ENCODE measurements at places on chromosomes 12 and 14.

DNA sequence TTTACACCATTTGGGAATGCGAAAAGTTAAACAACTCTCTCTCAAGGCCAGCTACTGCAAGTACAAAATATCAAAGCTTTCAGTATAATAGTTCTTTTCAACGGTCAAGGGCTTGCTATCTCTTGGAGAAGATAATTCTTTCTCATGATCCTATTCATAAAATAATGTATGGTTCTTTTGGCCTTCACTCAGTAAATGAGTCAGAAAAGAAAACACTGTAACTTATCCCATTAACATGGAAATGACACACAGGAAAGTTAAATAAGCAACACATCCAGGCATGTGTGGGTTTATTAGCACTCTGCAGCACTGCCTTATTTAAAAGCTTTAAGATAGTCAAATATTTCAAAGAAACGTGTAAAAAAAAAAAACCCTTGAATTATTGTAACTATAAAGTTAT, 36.9 kb downstream of the ZFC3H1 start:
- no peak for DNase-seq

DNA sequence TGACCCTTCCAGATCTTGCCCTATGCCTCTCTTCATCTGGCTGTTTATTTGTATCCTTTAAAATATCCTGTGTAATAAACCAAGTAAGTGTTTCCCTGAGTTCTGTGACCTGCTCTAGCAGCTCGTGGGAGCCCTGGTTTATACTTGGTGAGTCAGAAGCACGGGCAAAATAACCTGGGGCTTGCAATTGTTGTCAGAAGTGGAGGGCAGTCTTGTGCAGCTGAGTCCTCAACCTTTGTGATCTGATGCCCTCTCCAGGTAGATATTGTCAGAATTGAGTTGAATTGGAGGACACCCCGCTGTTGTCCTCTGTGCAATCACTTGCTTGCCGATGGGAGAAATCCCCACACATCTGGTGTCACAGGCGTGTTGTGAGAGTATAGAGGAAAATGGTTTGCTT, 62.5 kb upstream of the PRICKLE1 start:
- DNase-seq: no peak

DNA sequence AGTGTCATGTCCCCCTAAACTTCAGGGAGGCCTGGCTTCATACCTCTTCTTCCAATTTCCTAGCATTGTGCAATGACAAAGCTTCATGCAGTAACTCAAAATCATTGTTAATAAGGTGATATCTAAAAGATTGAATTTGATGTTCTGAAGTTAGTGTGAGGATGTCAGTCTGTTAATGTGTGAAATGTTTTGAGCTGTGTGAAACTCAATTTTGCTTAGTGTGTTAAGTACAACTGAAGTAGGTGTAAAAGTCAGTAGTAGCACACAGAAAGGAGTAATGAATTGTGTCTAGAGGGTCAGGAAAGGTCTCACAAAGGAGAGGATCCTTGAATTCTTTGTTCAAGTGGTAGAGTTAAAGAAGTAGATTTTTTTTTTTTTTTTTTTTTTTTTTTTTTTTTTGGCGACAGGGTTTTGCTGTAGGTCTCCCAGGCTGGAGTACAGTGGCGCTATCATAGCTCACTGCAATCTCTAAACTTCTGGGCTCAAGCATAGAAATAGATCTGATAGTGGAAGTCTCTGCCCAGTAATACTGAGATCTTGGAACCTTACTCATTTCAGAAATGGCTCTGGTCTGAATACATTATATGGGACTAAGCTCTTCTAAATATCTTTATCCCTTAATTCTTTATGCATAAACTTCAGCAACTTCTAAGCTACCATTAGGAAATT, 63.9 kb downstream of the FUT8 start:
- no peak for DNase-seq

- DNase-seq: no peak
Measured at GRCh38 chr14:33062476-33062875, 123.8 kb downstream of the NPAS3 start.

- no peak for DNase-seq
Measured at GRCh38 chr14:61499991-61500390, 178.6 kb downstream of the PRKCH start.

DNA sequence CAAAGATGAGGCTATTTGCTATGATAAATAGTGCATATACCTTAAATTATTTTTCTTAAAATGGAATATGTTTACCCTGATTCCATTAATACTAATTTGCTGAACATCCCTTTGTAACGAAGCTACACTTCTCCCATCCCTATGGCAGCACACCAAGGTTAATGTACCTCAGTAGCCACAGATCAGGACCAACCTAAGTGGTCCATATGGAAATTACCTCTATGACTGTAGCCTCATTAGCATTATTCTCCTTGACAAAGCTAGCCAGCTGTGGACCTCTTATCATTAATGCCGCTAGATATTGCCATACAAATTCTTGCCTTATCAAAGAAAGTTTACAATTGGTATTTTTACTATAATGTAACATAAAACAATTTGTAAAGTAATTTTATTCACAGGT, 76.9 kb upstream of the GARIN2 start:
- DNase-seq: no peak

GRCh38 chr12:32312049-32312670, 87.2 kb upstream of the FGD4 start:
- DNase-seq: peak; percentile 41

DNA sequence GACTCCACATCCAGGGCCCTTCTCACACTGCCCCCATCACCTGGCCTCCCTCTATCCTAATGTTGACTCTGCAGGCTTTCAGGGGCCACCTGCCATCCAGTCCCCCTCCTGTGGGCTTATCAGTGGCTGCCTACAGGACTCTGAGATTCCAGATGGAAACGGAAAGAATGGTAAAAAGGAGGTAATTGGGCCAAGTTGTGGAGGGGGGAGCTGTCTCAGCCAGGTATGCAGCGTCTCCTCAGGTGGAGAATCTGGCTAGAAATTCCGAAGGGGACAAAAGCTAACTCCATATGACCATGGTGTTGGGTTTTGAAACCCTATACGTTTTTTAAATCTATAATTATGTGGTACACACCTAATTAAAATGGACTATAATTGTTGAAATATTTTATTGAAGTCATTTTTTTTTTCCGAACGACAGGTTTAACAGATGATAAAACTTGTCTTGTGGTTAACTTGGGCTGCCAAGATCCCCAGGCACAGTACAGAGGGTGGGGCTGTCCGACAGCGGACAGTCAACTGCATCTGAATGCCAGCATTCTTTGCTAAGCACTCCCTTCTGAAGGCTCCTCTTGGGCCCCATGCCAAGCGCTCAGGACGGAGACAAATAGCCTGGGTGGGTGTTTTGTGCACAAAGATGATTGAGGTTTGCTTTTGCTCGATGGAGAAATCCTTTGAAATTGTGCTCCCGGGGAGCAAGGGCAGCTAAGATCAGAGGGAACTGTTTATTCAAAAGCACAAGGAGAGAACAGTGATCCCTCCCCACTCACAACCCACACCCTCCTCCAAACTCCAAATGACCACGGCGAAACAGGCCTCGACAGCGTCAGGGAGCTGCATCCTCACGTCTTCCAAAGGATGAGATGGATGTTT, 365.6 kb downstream of the BCL11B start:
- no peak for DNase-seq

DNA sequence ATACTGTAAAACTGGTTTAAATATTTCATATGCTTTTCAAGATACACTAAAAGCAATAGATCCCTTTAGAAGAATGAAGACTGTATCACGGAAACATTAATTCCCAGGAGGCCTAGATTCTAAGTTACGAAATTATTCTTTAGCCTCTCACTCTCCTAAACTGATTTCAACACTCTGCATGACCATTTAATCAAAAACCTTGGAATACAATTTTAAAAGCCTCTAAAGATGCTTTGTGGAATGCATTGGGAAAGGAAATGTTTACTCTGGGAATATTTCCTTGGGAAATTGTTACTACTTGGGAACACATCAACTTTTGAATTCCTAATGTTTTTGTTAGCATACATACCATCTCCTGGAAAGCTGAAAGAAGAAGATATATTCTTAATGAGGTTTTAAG, 255.7 kb upstream of the FAR2 start:
- DNase-seq: no peak

DNA sequence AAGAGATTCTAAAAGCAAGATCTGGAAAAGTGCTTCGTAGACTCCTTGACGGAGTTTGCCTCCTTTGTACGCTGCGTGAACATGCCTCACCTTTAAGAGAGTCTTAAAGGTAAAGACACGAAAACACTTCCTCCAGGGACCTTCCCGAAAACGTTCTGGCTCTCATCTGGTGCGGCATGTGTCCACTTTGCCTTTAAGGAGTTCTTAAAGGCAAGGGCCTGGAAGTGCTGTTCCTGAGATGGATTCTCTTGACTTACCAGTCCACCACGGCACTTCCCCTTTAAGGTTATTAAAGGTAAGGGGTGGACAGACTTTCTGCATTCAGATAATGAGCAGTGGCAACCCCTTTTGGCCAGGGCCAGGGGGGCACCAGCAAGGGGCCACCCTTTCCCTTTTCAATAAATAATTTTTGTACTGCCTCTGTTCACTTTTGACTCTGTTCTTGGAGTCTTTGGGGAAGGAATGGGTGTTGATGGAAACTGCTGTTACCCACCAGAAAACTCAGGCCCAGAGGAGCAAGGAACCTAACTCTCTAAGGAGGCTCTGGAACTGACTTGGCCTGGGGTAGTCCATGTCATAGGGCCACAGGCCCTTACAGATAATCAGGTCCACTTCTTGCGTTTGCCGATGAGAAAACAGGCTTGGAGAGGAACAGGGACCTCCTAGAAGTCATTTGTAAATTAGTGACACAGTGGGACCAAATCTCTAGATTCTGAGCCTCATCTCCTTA, 4.4 kb downstream of the REM2 start:
- DNase-seq: no peak

- DNase-seq: no peak
Measured at GRCh38 chr12:57488402-57489156, 711 bp downstream of the MARS1 start.

GRCh38 chr12:58893495-58893894, 26.8 kb downstream of the LRIG3 start:
- DNase-seq: peak; percentile 56

DNA sequence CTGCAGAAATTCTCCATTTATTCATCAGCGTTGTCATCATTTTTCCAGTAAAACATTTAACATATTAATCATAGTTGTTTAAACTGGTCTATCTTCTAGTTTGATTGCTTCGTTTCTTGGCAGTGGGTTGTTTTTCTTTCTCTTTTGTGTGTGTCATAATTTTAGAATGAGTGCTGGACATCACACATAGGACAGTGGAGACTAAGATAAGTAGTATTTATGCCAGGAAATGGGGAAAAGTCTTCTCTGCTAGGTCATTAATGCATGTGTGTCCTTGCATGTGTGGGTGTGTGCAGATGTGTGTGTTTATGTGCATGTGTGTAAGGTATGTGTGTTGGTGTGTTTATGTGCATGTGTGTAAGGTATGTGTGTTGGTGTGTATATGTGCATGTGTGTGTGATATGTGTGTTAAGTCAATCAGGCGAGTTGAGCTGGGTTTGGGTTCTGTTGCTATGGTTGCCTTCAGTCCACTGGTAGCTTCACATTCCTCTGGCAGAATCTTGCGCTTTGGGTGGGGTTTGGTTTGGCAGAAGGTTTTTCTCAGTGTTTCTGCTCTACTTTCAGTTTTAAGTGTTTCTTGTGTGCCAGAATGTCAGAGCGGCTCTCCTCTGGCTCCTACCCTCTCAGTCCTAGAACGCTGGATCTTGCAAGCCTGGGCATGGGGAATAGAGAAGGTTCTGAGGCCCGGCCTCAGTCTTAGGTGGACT, 7.8 kb upstream of the ADGRD1 start:
- DNase-seq: no peak

GRCh38 chr14:100586403-100587085, 673 bp downstream of the BEGAIN start:
- peak; percentile 16 for DNase-seq

DNA sequence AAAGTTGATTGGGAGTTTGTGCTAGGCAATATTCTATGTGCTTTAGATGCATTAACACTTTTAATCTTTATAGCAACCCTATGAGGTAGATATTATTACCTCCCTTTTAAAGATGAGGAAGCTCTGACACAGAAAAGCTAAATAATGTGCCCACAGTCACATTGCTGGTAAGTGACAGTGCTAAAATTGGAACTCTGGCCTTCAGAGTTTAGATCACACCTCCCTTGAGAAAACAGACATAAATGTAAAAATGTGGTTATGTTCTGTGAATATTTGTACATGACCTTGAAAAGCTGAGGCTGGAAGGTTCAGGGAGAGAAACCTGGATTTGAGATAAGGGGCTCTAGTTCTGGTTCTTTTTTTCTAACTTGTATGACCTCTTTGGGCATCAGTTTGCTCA, 1.9 kb downstream of the ABHD4 start:
- DNase-seq: no peak

- DNase-seq: no peak
Measured at GRCh38 chr12:91630596-91631293, 448.1 kb upstream of the DCN start.

DNA sequence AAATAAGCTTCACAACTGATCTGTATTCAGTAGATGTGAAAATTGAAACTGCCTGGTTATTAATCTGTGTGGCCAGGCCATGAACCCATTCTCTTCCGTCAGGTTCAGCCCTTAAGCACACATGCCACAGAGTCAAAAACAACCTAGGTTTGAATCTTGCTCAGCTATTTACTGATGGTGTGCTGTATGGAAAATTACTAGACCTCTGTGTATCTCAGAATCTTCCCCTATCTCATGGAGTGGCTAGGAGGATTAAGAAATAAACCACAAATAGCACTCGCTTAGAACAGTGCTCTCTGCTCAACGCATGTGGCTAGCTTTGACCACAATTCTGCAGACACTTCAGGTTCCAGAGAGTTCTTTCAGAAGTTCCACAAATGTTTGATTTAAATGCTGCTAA, 240.7 kb upstream of the PLEKHG7 start:
- DNase-seq: no peak

GRCh38 chr14:35631071-35631805, 97.3 kb downstream of the INSM2 start:
- no peak for DNase-seq

- DNase-seq: no peak
Measured at GRCh38 chr14:74593241-74593953, 18.6 kb downstream of the LTBP2 start.

GRCh38 chr14:95518045-95518751, 1.7 kb upstream of the SYNE3 start:
- DNase-seq: no peak

- no peak for DNase-seq
Measured at GRCh38 chr14:103607822-103608221, 21.2 kb upstream of the KLC1 start.

- peak; percentile 27 for DNase-seq
Measured at GRCh38 chr12:126069549-126070165, 1004.4 kb downstream of the AACS start.

GRCh38 chr12:66118240-66118891, 12.2 kb downstream of the LLPH start:
- no peak for DNase-seq

GRCh38 chr14:68795597-68796417, 2.9 kb upstream of the ZFP36L1 start:
- no peak for DNase-seq

- DNase-seq: no peak
Measured at GRCh38 chr14:74582910-74583581, 29.0 kb downstream of the LTBP2 start.

DNA sequence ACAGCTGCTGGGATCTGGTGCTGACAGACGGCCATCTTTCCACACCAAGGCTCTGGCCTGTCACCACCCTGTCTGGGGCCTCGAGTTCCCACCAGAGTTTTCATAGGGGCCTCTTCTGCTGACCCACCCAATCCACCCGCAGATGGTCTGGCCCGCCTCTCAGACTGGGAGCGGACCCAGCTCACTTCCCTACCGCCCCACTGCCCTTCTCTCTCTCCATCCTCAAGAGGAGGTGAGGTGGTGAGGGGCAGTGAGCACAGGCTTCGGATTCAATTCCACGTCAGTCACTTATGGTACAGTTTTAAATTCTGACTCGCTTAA, 12.3 kb upstream of the RPS6KL1 start:
- no peak for DNase-seq

Data from HFF-Myc (cell line).